ENCODE measurements at places on chromosomes 3 and 15.

DNA sequence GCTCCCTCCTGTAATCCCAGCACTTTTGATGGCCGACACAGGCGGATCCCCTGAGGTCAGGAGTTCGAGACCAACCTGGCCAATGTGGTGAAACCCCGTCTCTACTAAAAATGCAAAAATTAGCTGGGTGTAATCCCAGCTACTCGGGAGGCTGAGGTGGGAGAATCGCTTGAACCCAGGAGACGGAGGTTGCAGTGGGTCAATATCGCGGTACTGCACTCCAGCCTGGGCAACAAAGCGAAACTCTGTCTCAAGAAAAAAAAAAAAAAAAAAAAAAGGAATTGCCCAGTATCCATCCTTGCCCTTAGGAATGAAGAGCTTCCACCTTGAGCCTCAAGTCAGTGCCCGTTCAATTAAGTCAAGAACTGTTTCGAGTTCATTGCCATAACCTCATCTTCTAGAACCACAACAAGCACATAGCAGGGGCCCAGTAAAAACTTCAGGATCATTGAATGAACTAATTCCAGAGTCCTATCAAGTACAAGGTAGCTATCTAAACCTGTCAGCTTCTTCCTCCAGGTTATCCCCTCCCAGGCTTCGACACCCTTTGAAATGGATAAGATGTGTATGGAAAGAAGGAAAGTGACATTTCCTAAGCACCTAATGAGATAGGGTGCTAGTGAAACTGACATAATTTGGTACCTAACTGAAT lies 826 bp downstream of the DBR1 start:
- peak; percentile 13 for DNase-seq

DNA sequence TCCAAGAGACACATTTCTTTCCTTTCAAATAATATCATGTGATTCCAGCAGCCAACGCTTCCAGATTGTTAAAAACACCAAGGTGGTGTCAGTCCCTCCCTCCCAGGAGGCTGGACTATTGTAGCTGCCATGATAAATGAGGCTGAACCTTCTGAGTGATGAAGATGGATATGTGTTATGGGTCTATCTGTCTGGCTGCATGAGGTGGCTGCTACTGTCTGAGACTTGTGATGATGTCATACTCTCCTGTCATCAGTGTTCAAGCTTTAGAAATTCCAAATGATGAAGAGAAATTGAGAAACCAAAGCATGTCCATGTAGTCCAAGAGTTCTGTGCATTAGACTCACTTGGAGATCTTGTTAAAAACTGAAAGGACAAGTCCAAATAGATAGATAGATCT lies 683.0 kb downstream of the NTRK3 start:
- peak; percentile 14 for DNase-seq

DNA sequence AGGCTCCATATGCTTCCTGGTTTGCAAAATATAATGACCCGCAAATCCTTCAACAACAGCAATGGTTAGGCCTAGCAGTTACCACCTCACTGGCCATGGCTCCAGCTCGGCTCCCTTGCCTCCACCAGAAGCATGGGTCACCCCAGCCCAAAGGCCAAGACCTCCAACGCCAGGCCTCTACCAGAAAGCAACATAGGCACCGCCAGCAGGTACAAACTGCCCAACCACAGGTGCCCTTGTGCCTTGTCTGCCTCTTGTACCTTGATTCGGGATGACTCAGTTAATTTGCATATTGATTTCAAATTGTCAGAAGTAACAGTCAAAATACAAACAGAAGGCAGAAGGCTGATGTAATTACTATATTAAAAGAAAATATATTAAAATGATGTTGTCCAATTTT lies 124.7 kb downstream of the IL5RA start:
- DNase-seq, result no peak

DNA sequence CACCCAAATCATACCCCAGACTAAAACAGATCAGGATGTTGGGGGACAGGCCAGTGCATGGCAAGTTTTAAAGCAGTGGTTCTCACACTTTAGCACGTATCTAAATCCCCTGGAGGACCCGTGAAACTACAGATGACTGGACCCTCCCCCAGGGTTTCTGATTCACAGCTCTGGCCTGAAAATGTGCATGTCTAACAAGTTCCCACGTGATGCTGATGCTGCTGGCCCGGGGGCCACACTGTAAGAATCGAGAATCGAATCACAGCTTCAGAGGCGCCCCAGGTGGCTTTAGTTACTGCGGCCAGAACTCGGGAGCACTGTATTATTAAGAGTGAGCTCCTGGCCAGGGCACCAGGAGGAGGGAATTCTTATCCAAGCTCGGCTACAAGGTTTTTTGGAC lies 11.6 kb downstream of the ADAMTS17 start:
- no peak for DNase-seq

DNA sequence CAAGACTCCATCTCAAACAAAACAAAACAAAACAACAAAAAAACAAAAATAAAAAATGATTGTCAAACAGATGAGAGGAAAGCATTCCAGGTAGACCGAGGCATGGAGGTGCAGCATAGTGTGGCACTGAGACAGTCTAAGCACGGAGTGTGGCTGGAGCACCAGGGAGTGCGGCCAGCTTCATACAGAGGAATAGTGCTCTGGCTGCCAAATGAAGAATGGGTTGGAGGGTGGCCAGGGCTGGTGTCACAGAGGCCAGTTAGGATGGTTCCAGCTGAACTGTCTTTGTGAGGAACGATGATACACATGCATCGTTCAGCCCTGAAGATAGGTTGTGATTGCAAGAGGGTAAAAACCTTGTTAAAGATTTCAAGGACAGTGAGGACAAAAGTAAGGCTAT lies 28.3 kb downstream of the MITF start:
- DNase-seq, result no peak

- DNase-seq, result no peak
These were observed 9.7 kb upstream of the TATDN2 start for GRCh38 chr3:10238345-10239183.

GRCh38 chr15:83077491-83078230 lies 10.6 kb upstream of the BTBD1 start:
- DNase-seq, result no peak

GRCh38 chr15:82653483-82654168 lies 6.5 kb upstream of the CPEB1 start:
- no peak for DNase-seq

GRCh38 chr3:181726351-181727330 lies 14.9 kb downstream of the SOX2 start:
- DNase-seq, result no peak

GRCh38 chr15:82958638-82959037 lies 6.1 kb upstream of the HOMER2 start:
- DNase-seq, result no peak

GRCh38 chr15:82643992-82644391 lies 3.2 kb downstream of the CPEB1 start:
- no peak for DNase-seq

DNA sequence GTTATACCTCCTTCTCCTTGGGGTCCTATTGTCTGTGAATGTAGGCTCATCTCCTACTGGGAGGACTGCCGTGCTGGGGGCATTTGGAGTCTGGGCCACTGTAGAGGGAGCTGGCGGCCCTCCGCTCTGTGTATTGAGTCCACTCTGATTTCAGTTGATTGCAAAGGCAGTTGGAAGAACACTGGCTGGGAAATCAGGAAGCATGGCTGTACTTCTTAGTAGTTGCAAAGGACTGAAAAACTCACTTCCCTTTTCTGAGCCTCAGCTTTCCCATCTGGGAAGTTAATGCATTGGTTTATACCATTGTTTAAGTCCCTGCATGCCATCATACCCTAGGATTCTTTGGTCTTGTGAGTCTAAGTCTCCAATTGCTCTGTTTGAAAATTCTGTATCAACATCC lies 46.7 kb downstream of the TMED3 start:
- no peak for DNase-seq

GRCh38 chr15:95868450-95868849 lies 462.1 kb upstream of the NR2F2 start:
- no peak for DNase-seq

DNA sequence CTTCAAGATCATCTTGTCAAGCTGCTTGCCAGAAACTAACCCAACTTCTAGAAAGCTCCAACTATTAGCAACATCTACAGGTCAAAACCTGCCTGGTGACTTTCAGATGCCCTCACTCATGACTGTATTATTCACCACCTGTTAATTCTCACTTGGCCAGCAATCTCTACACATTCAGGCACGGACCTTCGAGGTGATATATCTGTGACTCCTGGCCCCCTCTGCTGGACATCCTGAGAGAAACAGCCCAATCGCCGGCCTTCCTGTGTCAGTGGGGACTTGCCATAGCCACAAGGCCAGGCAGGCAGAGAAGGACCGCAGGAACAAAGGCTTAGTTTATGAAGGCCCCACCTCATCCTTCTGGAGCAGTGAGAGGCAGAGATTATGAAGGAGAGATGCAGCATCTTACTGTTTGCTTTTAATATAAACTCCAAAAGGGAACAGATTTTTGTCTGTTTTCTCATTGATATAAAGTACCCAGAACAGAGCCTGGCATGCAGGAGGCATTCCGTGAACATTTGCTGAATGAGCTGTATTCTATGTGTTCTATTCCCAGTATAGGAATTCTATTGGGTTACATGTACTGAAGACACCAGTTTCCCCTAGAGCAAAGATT lies 24.4 kb upstream of the OCA2 start:
- peak; percentile 80 for DNase-seq

GRCh38 chr3:8273479-8273878 lies 228.1 kb upstream of the LMCD1 start:
- no peak for DNase-seq

GRCh38 chr3:17747174-17747889 lies 4.9 kb upstream of the TBC1D5 start:
- DNase-seq, result no peak

- no peak for DNase-seq
These were observed 44.1 kb upstream of the P2RY1 start for GRCh38 chr3:152790651-152791387.

DNA sequence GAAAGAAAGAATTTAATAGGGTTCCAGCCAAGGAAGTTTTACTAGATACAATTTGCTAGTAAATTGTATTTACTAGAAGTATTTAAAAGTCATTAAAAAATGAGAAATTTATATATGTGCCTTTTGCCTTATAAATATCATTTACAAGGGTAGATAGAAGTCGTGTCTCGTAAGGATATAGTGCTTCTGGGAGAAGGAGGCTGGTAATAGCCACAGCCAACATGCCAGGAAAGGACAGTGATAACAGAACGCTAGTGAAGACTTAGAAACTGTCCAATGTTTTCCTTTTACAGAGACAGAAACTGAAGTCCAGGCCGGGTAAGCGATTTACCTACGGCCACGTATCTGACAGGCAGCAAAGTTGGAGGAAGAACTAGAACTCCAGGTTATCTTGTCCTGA lies 113.5 kb upstream of the LRRN1 start:
- DNase-seq, result no peak

- DNase-seq, result no peak
These were observed 37.9 kb upstream of the MUC13 start for GRCh38 chr3:124972457-124972856.

GRCh38 chr15:94655249-94655880 lies 424.0 kb downstream of the MCTP2 start:
- no peak for DNase-seq

- no peak for DNase-seq
These were observed 172.4 kb upstream of the SLC2A2 start for GRCh38 chr3:171198781-171199472.

DNA sequence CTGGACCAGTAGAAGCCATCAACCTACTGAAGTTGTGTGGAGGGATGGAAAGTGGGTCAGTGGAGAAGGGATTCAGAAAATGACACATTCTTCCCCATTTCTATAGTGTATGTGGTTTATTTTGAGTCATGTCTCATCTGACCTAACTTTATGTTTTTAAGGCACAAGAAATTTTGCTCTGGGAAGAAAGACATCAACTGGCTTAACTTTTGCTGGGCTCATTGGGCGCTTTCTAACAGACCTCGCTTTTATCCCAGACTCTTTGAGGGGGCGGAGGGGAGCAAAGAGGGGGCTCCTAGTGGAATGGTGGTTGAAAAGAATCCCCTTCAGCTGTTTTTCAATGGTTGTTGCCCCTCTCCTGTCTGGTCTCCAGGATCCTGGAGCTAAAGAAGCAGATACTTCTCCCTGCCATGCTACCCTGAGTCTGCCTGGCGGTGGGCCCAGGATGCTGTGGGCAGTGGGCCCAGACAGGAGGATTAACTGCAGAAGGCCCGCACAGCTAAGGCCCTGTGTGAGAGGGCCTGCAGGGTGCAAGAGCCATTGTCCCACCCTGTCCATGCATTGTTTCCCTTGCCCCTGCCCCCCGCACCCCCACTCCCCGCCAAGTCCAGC lies 14.5 kb downstream of the CSRNP1 start:
- DNase-seq, result peak; percentile 63

- DNase-seq, result no peak
These were observed 72.8 kb downstream of the POLQ start for GRCh38 chr3:121473001-121473400.

GRCh38 chr3:5138214-5138981 lies 16.3 kb downstream of the ARL8B start:
- peak; percentile 50 for DNase-seq

- DNase-seq, result peak; percentile 29
These were observed 43.5 kb upstream of the TP63 start for GRCh38 chr3:189587664-189588040.

- DNase-seq, result peak; percentile 89
These were observed 39.7 kb upstream of the MYZAP start for GRCh38 chr15:57551715-57552677.

DNA sequence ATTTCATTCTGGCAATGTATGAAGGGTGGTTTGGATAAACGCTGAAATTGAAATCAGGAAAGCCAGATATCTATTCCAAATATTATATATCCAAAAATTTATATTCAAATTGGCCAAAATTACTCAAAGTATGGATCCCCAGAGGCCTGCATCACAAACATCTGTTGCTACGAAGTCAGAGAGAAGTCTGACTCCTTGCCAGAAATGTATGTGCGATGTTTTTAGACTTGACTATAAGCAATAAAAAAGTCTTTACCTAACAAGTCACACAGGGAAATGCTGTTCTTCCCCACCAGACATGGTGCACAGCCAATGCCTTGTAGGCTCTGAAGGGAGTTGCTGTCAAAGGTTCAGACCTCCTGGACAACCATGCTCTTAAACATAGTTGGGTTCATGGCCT lies 533.1 kb downstream of the OTOL1 start:
- no peak for DNase-seq

- no peak for DNase-seq
These were observed 6.5 kb downstream of the BCHE start for GRCh38 chr3:165830746-165831145.

GRCh38 chr3:189883113-189883753 lies 237.5 kb downstream of the P3H2 start:
- DNase-seq, result no peak

GRCh38 chr3:109122690-109123089 lies 4.8 kb upstream of the MORC1 start:
- no peak for DNase-seq

DNA sequence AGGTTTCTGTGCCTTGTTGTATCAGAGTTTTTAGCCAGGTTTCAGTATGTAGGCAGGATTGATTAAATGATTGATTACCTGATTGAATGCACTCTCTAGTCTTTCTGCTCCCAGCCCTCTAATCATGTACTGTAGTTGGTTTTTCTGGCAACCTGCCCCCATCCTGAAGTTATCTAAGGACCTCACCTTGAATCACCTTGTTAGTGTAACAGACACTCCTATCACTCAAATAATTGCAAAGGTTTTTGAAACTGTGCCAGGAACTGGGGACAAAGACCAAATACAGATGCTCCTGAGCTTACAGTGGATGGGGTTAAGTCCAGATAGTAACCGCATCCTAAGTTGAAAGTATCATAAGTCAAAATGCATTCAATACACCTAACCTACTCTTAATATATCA lies 141.5 kb upstream of the EIF1B start:
- DNase-seq, result no peak

- peak; percentile 20 for DNase-seq
These were observed 214.9 kb upstream of the ARRDC4 start for GRCh38 chr15:97745481-97746071.

Measured in cardiac fibroblast (primary cell).